ENCODE measurements at places on chromosomes 1 and 21. TPM values are rescaled to one million over a fixed set of nuclear protein-coding genes. Genes with fewer than 3 reads are reported as not detected.

Gene PCSK9
- total RNA-seq, result 1.1 TPM

Gene LCE3D
- not detected for total RNA-seq

Gene GJB4
- not detected for total RNA-seq

Gene WLS
- 154 TPM for total RNA-seq

Gene PDC
- not detected for total RNA-seq

Gene NEK7
- 115 TPM for total RNA-seq

Gene SLAMF9
- total RNA-seq, result not detected

Gene NMNAT2
- 0.50 TPM for total RNA-seq

Gene ARHGEF10L
- total RNA-seq, result 20.8 TPM

Gene HSD11B1
- total RNA-seq, result 10.6 TPM

Gene IL22RA1
- total RNA-seq, result under 0.01 TPM

Gene COA7
- 15.5 TPM for total RNA-seq

Gene LAD1
- total RNA-seq, result not detected

Gene TMPRSS3
- total RNA-seq, result not detected

Gene DIRAS3
- 3.0 TPM for total RNA-seq

Gene GIPC2
- total RNA-seq, result 0.11 TPM

Gene SPRR2E
- total RNA-seq, result not detected

Gene KCNJ6
- not detected for total RNA-seq

Gene UBE2U
- not detected for total RNA-seq

Gene CNR2
- not detected for total RNA-seq

Gene FMO3
- not detected for total RNA-seq

Gene PSRC1
- total RNA-seq, result 17.3 TPM

Gene HAO2
- total RNA-seq, result not detected

Gene SPATA17
- total RNA-seq, result 0.50 TPM

Gene SIK1
- total RNA-seq, result 0.66 TPM

Gene FAAH
- total RNA-seq, result 1.00 TPM

Gene RXFP4
- 0.11 TPM for total RNA-seq

Gene PDE9A
- 1.9 TPM for total RNA-seq

Gene TP73
- total RNA-seq, result under 0.01 TPM

Gene MFAP2
- total RNA-seq, result 8.0 TPM

Gene CLEC20A
- not detected for total RNA-seq

Gene CELA2A
- not detected for total RNA-seq

Gene CXADR
- total RNA-seq, result 5.1 TPM

Gene RXRG
- not detected for total RNA-seq

Gene LRRIQ3
- 0.12 TPM for total RNA-seq

Gene C1orf141
- total RNA-seq, result not detected

Gene KRTAP10-1
- total RNA-seq, result not detected

Gene C1orf146
- not detected for total RNA-seq

Gene S100A7
- total RNA-seq, result not detected

Gene CBS
- 138 TPM for total RNA-seq

Gene CR1L
- not detected for total RNA-seq

Gene FBXO2
- total RNA-seq, result 1.2 TPM

Gene IL24
- total RNA-seq, result 2.9 TPM

Gene ARL8A
- 20.1 TPM for total RNA-seq

Gene ACTL8
- 0.12 TPM for total RNA-seq

Gene IGSF9
- under 0.01 TPM for total RNA-seq

Gene CYP2J2
- 0.33 TPM for total RNA-seq

Gene CNKSR1
- 0.22 TPM for total RNA-seq

Gene TRABD2B
- total RNA-seq, result not detected

Gene MMEL1
- 0.22 TPM for total RNA-seq
